LHCN-M2 (cell line): ENCODE measurements at places on chromosomes 3 and 15.

DNA sequence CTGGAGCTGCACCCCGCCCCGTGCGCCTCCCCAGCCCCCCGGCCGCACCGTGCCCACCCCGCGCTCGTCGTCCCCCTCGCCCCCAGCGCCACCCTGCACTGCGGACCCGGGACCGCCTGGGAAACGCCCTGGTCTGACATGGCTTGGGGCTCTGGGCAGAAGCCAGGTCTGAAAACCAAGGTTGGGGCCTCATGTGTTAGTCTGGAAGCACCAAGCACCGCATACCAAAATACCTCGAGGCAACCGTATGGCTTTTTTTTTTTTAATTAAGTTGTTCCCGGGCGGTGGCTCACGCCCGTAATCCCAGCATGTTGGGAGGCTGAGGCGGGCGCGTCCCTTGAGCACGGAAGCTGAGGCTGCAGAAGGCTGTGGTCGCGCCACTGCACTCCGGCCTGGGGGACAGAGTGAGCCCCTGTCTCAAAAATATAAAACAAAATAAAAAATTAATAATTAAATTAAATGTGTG lies 91.5 kb upstream of the CHD2 start:
- DNase-seq = peak; percentile 44

DNA sequence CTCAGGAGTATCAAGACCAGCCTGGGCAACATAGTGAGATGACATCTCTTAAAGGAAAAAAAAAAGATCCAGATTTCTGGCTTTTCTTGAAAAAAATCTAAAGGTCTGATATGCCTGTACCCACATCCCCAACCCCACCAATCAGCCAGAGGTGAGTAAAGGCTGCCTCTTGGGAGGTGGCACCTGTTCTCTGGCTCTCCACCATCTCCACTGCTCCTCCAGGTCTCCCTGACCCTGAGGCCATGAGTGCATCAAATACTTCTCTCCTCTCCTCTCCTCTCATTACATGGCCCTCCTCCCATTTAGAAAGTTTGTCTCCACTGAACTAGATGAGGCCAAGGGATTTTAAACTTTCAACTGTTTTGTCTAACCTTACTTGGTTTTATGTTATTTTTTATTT lies 5.2 kb downstream of the SIAH2 start:
- DNase-seq = no peak

DNA sequence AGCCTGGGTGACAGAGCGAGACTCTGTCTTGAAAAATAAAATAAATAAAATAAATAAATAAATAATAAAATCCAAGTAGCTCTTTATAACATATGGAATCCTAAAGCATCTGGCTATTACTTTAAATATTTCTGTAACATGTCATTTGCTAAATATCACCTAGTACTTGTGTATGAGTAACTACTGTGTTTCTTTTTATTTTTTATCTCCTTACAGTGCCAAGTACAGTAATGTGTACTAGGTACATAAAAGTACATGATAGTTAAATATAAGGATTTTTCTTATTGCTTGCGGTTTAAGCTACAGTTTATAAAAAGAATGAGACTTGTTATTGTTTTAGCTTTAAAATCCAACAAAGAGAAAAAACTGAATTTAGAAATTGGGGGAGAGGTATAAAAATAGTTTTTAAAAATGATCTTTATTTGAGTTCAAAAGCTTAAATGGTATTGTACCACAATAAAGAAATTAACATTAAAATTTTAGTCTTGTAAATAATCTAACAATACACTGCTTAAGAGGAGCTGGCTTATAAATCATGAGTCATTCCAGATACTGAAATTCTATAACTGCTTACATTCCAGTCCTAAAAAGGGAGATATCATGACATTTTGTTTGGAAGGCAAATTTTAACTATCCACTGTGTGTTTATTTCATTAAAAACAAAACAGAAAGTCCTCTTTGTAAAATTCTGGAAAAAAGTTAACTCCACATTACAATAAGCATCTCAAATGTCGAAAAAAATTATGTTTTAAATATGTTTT lies 73.1 kb downstream of the FGF7 start:
- DNase-seq = peak; percentile 50

DNA sequence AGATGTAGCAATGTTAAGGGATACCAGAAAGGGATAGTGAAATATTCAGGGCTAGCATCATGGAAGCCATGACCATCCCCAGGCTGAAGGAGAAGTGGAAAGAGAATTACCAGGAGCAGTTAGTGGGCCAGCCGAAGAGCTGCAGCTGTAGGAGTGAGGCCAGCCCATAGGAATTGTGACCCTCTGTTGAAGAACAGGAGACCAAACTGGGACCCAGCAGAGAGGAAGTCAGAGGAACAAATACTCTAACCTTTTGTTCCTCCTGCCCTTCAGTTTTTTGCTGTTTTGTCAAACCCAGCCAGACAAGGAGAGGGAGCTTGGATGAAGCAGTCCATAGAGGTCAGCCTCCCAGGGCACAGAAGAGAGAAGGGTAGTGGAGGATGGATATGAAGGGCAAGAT lies 115.4 kb downstream of the CLSTN2 start:
- DNase-seq = no peak

DNA sequence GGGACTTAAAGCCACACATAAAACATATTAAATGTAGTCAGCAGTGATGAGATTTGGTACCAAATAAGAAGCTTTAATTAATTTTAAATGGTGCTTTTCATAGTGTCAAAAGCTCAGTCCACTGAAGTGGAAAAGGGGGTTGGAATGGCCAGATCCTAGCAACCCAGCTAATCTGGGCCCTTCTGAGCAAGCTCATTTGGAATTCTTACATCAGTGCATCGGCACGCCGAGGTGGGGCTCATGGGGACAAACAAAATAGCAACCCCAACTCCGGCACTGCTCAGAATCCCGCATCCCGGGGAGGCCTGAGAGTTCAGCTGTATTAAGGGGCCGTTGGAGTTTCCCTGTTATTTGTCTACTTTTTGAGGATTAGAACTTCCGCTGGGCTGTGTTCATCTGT lies 526.4 kb downstream of the SOX2 start:
- DNase-seq = peak; percentile 8

- no peak for DNase-seq
Observed at GRCh38 chr3:50218448-50218847, 13.4 kb downstream of the SLC38A3 start.

GRCh38 chr15:60086681-60087429 lies 82.7 kb downstream of the FOXB1 start:
- DNase-seq = no peak

DNA sequence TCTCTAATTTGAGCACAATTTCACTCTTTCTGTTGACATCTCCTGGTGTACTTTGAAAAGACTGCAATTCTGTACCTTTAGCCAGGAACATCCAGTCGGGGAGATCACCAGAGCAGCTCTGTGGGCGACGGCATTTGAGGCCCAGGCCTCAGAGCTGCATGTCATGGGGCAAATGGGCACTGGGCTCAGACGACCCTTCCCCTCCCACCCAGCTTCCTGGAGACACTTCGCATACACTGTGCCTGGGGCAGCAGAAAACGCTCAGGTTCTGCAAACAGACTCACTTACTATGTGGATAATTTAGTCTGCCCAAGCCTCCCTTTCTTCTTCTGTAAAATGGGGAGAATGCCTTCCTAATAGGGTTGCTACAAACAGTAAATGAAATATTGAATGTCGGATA lies 96.9 kb downstream of the HMG20A start:
- DNase-seq = no peak

DNA sequence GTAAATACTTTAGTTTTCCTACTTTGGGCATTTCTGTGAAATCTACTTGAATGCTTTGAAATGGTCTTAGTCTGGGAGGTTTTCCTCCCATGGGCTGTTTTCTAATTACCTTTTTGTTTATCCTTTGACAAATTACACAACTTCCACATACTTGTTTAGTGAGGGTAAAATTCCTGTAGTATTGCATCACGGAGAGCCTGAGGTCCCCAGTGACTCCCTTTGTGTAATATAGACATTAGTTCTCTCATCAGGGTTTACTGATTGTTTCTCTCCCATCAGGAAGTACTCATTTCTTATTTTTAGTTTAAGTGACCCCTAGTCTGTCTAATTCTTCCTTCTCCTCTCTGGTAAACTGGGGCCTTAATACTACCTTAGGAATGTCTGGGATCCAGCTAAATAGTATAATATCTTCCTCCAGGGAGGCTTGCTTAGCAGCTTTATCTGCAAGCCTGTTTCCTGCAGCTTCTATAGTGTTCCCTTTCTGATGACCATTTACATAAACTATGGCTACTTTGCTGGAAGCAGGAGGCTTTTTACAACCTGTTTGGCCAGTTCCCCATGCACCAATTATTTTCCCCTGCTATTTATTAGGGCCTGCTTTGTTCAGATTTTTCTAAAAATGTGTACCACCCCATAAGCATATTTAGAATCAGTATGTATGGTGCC lies 87.2 kb upstream of the XCR1 start:
- peak; percentile 90 for DNase-seq

DNA sequence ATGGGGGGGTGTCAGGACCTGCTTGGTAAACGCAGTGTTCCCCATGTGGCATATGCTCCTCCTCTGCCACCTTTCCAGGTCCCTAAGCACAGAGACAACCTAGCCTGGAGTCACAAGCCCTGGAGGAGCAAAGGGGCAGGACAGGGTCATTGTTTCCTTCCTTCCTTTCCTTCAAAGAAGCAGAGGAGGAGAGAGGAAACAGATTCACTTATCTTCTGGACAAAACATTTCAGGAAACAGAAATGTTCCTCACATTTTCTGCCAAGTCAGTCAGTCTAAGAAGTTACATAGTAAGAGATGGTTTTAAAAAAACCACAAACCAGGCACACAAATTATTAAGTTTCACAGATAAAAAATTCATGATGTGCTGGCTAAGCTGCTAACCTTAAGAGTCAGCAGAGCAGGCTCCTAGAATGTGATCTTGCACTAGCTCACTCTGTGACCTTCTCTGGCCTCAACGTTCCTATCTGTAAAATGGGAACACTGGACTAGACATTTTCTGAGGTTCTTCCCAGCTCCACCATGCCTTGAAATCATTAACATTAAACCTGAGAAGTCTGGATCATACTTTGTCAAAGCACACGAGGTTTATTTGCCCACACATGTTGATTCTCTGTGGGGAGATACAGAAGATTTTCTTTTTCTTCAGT lies 47.9 kb downstream of the ATP13A5 start:
- DNase-seq = no peak

DNA sequence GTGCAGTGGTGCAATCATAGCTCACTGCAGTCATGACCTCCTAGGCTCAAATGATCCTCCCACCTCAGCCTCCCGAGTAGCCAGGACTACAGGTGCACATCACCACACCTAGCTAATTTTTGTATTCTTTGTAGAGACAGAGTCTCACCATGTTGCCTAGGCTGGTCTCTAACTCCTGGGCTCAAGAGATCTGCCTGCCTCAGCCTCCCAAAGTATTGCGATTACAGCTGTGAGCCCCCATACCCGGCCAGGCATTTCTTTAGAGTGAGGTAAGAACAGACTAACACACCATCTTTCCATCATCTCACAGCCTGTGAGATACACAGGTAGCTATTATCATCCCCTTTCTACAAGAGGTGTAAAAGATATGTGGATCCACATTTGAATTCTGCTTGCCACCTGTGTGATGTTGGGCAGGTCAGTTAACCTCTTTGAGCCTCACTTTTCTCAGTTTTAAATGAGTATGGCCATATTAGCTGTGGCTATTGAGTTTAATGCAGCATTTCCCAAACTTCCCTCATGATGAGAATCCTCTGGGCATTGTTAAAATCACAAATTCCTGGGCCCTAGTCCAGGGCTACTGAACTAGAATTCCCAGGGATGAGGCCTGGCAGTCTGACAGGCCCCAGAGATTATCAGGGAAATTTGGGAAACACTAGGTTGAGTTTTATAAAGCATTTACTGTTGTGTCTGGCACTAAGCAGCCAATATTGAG lies 46.0 kb downstream of the ANP32A start:
- no peak for DNase-seq

DNA sequence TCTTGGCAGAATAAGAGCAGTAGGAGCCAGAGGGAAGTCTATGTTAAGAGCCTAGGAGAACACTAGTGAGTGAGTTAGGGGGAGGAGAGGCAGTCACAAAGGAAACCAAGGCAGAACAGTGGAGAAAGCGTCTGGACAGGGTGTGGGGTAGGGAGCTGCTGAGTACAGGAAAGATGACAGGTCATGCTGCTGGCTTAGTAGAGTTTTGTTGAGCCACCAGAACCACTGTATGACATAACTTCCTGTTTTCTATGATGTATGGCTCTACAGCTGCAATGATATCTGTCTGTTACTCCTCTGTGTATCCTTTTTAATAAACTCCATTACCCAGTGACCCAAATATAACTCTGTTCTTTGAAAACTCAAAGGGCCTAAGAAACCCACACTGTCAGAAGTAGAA lies 10.6 kb upstream of the STT3B start:
- peak; percentile 61 for DNase-seq

- DNase-seq = no peak
Observed at GRCh38 chr3:10558736-10559135, 53.4 kb upstream of the ATP2B2 start.

DNA sequence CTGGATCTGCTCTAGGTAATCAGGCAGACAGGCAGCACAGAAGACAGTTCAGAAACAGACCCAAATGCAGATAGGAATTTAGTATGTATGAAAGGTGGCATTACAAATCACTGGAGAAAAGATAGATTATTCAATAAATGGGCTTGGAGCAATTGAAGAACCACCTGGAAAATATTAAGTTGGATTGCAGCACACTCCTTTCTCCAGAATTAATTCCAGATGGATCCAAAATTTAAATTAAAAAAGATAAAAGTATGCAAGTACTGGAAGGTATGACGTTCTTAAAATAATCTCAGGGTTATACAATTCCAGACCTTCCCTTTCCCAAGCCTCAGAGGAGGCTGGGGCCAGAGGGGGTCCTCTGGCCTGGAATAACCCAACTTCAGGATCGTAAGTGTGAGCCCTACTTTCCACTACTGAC lies 32.5 kb downstream of the HRH1 start:
- no peak for DNase-seq

GRCh38 chr3:171865191-171865865 lies 22.2 kb downstream of the TMEM212 start:
- DNase-seq = peak; percentile 19

GRCh38 chr3:183779896-183780465 lies 45.4 kb downstream of the MAP6D1 start:
- DNase-seq = no peak

DNA sequence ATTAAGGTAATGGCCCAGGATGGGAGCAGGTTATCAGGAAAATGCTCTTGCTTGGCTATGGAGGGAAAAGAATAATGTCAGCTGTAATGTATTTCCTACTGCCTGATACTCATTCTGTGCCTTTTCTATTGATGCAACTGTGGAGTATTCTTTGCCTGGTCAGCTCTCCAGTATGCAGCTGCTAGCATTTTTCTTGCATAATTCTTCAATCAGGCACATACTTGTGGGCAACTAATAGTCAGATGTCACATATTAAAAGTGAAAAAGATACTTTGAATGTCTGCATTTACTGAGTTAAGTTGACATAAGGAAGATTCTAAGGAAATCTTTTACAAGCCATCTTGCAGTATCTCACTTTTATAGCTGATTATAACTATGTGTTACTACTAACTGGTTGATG lies 29.5 kb downstream of the CD80 start:
- DNase-seq = peak; percentile 79

DNA sequence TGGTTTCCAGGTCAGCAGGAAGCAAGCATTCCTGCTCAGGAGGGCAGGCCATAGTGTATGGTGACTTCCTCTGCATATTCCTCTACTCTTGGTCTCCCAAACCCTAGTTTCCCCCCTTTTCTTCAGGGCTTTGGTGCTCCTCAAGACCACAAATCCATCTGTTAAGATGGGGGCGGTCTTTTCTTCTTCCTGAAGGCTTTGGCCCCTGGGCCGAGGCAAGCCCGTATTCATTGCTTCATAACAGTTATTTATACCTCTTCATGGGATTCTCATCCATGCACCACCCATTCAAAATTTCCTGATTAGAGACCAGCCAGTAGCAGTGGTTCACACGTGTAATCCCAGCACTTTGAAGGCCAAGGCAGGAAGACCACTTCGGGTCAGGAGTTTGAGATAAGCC lies 62.1 kb upstream of the IL12A start:
- no peak for DNase-seq
